ENCODE measurements at places on chromosomes 2 and 18.

DNA sequence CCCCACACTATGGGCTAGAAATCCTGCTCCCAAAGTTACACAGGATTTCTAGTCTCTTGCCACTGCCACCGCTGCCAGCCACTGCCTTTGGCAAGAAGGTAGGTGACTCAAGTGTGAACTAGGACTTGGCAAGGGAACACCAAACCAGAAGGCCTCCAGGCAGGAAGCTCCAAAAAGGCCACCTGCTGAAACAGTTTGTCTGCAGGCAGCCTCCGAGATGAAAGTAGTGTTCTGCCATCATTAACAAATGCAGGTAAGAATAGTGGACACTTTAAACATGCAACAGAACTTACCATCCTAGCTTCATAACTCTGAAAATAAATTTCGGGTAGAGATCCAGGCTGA lies 3.9 kb downstream of the ANKRD44 start:
- DNase-seq, result peak; percentile 13

- peak; percentile 71 for DNase-seq
Measured at GRCh38 chr2:37827911-37828511, 97.1 kb upstream of the RMDN2 start.

DNA sequence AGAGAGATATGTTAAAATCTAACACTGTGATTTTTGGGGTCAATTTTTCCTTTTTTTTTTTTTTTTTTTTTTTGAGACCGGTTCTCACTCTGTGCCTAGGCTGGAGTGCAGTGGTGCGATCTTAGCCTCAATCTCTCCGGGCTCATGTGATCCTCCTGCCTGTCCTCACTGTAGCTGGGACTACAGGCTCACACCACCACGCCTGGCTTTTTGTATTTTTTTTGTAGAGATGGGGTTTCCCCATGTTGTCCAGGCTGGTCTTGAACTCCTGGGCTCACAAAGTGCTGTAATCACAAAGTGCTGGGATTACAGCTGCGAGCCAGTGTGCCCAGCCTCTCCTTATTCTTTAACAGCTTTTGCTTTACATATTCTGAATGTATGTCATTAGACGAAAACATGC lies 2.9 kb upstream of the HAAO start:
- no peak for DNase-seq

GRCh38 chr2:159600752-159601151 lies 15.6 kb downstream of the BAZ2B start:
- peak; percentile 53 for DNase-seq

DNA sequence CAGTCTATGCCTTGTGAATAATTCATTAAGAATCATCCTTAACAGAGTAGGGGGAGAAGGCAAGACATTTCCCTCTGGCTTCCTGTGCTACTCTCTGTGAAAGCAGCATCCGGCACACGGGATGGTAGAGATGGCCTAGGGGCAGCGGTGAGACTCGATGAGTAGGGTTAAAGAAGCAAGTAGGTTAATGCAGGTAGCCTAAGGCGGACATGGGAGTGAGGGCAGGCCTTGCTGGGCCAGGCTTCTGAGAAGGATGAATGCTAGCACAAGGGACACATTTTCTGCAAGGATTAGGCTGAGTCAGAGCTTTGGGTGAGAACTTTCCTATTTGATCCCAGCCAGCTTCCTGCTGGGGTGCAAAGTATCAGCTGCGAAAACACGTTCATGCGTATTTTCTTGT lies 80.8 kb downstream of the NXPH2 start:
- DNase-seq, result no peak

- no peak for DNase-seq
Measured at GRCh38 chr18:70418546-70419311, 129.9 kb downstream of the SOCS6 start.

GRCh38 chr2:486371-486770 lies 190.8 kb downstream of the TMEM18 start:
- no peak for DNase-seq

GRCh38 chr2:217915706-217916105 lies 87.1 kb downstream of the TNS1 start:
- DNase-seq, result no peak

DNA sequence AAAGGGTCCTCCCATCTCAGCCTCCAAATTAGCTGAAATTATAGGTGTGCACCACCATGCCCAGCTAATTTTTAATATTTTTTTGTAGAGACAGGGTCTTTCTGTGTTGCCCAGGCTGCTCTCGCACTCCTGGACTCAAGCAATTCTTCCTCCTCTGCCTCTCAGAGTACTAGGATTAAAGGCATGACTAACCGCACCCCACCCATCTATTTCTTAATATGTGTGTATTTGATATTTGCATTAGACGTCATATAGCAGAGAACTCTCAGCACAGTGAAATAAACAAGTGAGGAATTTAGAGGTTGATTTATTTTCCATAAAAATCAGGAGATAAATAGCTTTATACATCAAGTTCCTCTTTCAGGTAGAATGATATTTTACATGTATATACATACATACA lies 213.5 kb downstream of the FSIP2 start:
- DNase-seq, result no peak

- DNase-seq, result no peak
Measured at GRCh38 chr18:55483266-55483871, 104.6 kb downstream of the TCF4 start.

DNA sequence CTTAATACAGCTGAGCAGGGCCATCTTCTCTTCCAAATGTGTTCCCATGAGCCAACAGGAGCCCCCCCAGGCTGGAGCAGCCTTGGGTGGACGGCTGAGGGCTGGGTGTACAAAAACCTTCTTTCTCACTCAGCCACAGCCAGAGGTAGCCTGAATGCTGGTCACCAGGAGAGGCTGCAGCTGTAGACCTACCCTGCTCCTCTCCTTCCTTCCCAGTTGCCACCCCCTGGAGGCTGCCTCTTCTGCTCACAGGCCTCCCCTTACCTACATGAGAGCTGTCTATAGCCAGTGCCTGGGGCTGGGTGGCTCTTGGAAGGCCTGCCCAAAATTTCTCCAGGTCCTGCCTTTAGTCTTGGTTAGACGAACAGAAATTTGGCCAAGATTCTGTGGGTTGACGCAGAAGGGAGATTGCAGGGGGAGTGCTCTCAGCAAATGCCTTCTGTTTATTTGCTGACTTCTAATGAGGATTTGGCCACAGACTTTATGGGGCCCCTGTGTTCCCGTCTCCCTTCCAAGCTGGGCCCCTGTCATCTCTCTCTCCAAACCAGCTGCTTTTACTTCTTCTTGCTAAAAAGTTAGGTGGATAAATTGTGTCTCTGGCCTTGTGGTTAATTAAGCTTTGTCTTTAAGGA lies 18.3 kb downstream of the CELF4 start:
- DNase-seq, result no peak

- no peak for DNase-seq
Measured at GRCh38 chr2:218679119-218679518, 7.2 kb downstream of the STK36 start.

GRCh38 chr2:18777250-18777812 lies 188.0 kb upstream of the NT5C1B start:
- no peak for DNase-seq

GRCh38 chr2:150142561-150142960 lies 344.9 kb downstream of the RND3 start:
- DNase-seq, result peak; percentile 69

DNA sequence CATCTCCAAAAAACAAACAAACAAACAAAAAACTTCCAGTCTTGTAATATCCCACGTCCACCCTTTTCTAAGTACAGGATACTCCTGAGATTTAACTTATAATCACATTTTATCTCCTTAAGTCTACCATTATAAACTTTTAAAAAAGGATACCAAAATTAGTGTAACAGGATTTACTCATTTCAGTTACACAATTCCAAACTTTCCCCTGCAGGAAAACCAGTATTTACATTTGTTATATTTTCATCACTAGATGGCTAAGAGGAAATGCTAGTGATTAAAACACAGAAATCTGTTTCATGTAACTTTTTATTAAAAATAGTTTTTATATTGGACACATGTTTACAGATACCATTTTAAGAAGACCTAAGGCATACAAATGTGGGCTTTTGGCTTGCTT lies 27.5 kb downstream of the CFAP36 start:
- DNase-seq, result no peak

- no peak for DNase-seq
Measured at GRCh38 chr2:69695850-69696216, 46.1 kb upstream of the ANXA4 start.

DNA sequence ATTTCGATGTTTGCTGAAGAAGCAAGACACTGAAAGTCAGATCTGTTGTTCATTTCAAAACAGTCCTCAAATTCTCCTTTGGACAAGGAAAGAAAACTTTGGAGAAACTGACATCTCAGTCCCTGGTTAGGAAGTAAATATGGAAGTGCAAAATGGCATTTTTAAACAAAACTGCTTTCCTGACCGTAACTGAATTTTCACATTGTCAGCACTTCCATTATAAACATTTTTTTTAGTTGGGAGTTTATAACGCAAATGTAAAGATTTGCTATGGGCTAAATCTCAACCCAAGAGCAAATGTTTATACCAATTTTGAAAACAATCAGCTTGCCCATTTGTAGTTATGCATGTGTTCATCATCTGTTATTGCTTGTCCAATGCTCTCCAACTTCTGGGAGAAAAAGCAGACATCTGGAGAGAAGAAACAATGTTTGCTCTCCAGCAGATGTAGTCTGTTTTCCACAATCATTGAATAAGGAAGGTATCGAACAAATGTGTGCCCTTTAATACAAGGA lies 520.1 kb downstream of the ARHGAP15 start:
- no peak for DNase-seq

- no peak for DNase-seq
Measured at GRCh38 chr2:228432116-228432515, 250.6 kb upstream of the SPHKAP start.

Measured in fibroblast of the aortic adventitia (primary cell).